ENCODE measurements at places on chromosomes 3 and 15. TPM values are rescaled to one million over a fixed set of nuclear protein-coding genes. Genes with fewer than 3 reads are reported as not detected.

The PLOD2 gene
- total RNA-seq, result 0.10 TPM

GRCh38 chr3:172260381-172260780, 187.9 kb downstream of the GHSR start:
- DNase-seq, result no peak

The GALNT15 gene
- total RNA-seq, result not detected

GRCh38 chr3:65779390-65779789, 259.3 kb downstream of the MAGI1 start:
- DNase-seq, result no peak

DNA sequence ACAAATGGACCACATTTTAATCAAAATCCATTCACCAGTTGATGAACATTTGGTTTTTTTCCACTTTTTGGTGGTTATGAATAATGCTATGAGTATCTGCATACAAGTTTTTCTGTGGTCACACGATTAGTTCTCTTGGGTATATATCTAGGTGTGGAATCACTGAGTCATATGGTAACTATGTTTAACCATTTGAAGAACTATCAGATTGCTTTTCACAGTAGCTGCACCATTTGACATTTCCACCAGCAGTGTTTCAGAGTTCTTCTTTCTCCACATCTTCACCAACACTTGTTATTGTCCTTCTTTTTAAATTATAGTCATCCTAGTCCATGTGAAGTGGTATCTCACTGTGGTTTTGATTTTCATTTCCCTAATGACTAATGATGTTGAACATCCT, 33.3 kb upstream of the ATG7 start:
- no peak for DNase-seq

GRCh38 chr3:33433843-33434242, 6.4 kb downstream of the UBP1 start:
- DNase-seq, result no peak

DNA sequence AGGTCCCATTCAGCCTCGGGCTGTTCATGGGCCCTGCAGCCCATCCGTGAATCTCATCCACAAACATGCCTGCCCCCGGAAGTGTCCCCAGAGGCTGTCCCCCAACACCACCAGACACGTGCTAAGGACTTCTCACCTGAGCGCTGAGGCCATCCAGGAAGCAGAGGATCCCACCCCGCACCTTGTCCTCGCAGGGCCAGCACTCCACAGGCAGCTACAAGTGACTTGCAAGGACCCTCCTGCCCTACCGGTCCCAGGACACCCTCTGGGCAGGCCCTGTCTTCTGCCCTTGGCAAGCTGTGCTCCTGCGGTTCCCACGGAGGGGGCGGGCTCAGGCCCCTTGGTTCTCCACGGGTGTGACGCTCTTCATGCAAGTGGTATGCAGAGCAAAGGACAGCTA, 146.0 kb downstream of the NUP210 start:
- no peak for DNase-seq

The TMEM158 gene
- 0.55 TPM for total RNA-seq

The LIPC gene
- total RNA-seq, result 3.9 TPM

The GOLGA6B gene
- not detected for total RNA-seq

Data from activated CD4-positive, alpha-beta T cell treated with anti-CD3 and anti-CD28 coated beads, Interleukin-2, amount 10 ng/mL, durations not matched to agents 7 days and 5 days (primary cell).